ENCODE measurements at places on chromosomes 2 and 18.

- no peak for DNase-seq
Measured at GRCh38 chr2:237091779-237092436, 6.2 kb downstream of the COPS8 start.

GRCh38 chr2:124213977-124214587 is 189.0 kb downstream of the CNTNAP5 start:
- no peak for DNase-seq

DNA sequence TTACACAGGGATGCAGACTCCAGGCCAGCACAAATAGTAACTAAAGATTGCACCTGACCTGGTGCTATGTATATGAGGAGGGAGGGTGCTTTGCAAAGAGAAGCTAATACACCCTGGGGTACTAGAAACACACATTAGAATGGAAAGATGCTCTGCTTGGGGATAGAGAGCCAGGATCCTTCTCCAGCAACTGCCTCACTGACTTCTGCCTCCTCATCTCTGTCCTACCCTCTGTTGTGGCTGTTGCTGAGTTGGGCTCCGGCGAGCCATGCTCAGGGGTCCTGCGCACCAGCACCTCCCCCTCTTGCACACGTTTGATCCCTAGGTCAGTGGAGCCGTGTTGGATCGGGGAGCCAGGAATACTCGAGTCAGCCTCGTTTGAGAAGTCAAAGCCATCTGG is 23.7 kb upstream of the ORC2 start:
- no peak for DNase-seq

DNA sequence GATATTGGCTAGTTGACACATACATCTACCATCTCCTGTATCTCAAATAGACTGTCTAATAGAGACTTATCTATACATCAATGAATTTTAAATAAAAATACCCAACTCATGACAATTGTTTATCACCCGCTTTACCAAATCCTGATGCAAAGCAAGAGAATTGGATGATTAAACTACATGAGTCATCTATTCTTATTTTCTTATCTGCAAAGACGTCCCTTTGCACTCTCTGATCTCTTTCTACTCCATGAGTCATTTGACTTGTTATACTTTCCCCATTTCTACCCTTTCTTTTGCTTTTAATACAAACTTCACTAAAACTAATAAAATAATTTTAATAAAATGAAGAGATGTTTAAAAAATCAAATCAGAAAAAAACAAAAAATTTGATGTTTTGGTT is 261.7 kb upstream of the MAP2 start:
- DNase-seq: no peak
